GM12891 (cell line): ENCODE measurements at places on chromosomes 4 and X.

DNA sequence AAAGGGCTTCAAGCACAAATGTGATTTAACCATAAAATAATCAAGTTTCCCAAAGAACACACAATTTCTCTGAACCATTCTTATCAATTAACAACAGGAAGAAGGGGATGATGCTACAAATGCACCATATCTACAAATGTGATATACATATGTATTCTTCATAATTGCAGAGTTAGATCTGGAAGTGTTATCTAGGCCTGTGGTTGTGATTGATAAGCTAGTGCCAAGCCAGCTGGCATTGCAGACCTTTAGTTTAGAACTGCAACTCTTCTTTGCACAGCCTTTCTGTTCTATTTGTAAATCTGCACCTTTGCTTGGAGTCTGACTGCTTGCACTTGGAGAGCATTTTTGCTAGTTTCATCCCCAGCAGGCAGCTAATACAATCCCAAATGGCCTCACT, 145.5 kb upstream of the NPY2R start:
- DNase-seq, result no peak

- DNase-seq, result no peak
Observed at GRCh38 chr4:1317177-1318045, 27.7 kb downstream of the MAEA start.

DNA sequence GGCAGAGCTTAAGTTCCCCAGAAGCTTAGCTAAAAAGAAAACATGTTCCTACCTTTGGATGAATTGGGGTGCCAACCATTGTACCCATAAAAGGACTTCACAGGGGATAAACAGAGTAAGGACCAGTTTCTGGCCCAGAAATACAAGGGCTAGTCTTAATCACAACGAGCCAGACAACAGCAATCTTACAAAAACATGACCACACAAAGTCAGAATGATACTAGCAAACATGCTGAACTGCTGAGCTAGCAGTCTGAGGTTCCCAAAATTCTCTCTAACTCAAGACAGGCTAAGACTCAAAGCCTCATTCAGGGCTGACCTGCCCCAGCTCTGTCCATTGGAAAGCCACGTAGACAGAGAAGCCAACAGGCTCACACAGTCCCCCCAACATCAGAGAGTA, 40.3 kb downstream of the ATP11C start:
- no peak for DNase-seq

DNA sequence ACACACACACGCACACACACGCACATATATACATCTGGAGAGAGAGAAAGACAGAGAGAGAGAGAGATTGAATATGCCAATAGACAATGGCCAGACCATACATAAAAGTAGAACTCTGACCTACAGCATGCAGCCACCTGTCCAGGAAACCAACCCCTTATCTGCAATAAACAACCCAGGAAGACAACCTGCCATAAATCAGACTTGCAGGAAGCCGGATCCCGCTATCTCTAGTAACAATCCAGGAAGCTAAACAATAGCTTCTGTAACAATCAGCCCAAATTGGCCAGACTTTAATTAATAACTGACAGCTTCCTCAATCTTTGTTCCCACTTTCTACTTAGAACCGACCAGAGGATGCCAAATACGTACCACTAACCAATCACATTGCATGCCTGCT, 173.2 kb downstream of the LDB2 start:
- DNase-seq, result no peak

DNA sequence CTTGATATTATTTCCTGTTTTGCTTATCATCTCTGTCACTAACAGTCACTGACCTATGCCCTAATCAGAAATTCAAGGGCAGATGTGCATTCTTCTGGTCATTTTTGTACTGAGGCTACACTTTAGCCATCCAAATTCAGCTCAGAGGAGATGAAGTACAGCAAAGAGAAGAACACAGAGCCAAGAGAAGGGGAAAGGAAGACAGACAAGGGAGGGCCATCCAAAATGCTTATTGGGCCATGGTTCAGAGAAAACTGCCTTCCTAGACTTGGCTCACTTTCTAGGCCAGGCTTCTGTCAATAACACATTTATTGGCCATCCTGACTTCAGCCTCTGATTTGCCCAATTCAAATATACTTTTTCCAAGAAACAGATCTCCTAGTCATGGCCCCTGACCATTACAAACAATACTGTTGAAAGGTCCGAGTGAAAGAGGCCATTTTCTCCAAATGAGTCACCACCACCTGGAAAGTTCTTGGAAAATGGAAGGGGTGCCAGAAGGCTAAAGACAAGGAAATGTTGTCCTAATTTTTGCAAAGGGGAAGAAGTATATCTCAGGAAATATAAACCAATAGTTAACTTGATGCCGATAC, 56.4 kb downstream of the DCX start:
- DNase-seq, result no peak
